ENCODE measurements at places on chromosomes 2 and 18.

DNA sequence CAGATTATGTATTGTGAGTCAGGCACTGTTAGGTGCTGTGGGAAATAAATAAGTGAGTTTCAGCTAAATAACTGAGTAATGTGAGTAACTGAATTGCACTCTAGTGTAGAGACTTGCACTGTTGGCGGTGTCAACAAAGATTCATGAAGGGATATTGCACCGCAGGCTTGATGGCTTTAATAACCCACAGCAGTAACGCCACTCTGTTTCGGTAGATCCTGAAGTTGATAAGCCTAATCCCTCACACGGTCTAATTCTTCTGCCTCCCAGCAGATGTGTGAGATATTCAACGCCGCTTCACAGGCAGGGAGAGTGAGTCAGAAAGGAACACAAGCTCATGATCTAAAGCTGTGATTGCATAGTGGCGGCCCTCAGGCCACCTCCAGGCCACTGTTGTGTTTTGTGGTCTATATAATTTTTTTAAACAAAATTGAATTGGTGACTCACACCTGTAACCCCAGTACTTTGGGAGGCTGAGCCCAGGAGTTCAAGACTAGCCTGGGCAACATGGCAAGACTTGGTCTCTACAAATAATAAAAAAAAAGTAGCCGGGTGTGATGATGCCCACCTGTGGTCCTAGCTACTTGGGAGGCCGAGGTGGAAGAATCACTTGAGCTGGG is 94.3 kb downstream of the LIPG start:
- DNase-seq, result no peak

DNA sequence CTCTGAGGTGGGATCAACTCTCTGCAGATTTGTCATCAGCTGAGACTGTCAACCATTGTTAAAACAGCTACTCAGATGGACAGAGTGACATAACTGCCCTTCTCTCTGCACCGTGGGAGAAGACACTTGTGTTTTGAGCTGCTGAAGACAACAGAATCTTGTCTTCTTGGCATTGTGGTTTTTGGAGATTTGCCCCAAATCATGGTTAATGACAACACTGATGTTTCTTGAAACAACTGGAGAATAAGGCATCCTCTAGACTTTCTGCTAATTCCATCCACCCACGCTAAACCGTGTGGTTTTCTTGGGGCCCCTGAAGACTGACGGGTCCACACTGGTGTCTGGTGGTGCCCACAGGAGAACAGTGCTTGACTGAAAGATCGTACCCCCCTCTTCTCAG is 39.5 kb downstream of the SH3BP4 start:
- DNase-seq, result no peak

GRCh38 chr18:50268022-50268747 is 1.9 kb upstream of the CFAP53 start:
- no peak for DNase-seq

- DNase-seq, result peak; percentile 54
Observed at GRCh38 chr18:59988098-59988706, 88.4 kb downstream of the PMAIP1 start.

GRCh38 chr2:228709788-228710371 is 528.4 kb upstream of the SPHKAP start:
- no peak for DNase-seq

GRCh38 chr2:126921066-126921465 is 22.4 kb downstream of the TEX51 start:
- no peak for DNase-seq

- no peak for DNase-seq
Observed at GRCh38 chr2:144230448-144231085, 289.4 kb downstream of the ZEB2 start.

- DNase-seq, result no peak
Observed at GRCh38 chr2:113054066-113054465, 1.4 kb upstream of the IL36B start.

DNA sequence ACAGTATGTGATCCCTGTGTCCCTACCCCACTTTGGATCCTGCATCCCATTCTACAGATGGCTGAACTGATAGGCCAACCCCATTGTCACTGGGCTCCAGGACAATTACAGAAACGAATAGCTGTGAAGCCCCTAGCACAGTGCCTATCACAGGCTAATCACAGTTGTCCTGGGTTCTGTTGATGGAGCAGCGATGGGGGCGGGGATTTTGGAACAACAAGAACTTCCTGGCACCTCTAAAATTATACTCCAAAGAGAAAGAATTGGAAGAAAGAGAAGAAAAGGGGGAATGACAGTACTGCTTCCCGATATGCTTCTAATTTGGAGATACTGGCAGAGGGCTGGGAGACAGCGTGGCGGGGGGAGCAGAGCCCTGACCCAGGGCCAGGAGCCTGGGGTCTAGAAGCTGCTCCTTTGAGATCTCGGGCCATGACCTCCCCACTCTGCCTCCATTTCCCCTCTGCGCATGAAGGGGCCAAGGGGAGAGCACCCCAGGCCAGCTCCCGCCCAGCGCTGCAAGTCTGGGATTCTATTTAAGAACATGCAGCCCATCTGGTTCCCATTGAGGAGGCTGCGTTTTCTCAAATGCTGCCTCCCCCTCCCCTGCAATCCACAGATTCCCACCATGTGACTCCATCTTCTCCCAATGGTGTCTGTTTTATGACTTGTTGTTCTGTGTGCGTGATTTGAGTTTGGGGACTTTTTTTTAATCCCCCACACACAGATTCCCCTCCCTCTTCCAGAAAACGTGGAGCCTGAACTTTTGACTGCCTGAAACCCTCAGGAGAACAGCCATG is 202.7 kb downstream of the CYP26B1 start:
- no peak for DNase-seq

DNA sequence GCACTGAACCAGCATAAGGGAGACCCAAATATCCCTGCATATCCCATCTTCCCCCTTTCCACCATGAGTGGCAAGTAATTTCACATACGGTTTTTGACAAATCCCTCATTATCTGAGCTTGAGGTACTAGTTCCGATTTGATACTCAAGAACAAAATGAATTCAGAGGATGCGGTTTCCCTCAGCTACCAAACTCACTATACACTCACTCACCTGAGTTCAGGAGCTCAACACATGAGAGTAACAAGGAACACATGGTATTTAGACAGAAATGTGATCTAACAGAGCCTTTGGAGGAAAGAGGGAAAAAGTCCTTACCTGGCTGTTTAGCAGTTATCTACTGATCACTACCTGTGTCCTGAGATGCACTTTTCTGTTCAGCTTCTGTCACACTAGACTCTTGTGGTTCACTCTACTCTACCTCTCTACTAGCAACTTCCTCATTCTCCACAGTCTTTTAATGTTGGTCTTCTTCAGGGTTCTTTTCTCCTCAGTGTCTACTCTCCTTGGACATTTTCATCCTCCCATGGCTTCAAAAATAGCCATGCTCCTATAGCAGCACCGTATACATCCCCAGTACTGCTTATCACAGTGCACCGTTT is 25.1 kb downstream of the ASXL2 start:
- DNase-seq, result no peak

DNA sequence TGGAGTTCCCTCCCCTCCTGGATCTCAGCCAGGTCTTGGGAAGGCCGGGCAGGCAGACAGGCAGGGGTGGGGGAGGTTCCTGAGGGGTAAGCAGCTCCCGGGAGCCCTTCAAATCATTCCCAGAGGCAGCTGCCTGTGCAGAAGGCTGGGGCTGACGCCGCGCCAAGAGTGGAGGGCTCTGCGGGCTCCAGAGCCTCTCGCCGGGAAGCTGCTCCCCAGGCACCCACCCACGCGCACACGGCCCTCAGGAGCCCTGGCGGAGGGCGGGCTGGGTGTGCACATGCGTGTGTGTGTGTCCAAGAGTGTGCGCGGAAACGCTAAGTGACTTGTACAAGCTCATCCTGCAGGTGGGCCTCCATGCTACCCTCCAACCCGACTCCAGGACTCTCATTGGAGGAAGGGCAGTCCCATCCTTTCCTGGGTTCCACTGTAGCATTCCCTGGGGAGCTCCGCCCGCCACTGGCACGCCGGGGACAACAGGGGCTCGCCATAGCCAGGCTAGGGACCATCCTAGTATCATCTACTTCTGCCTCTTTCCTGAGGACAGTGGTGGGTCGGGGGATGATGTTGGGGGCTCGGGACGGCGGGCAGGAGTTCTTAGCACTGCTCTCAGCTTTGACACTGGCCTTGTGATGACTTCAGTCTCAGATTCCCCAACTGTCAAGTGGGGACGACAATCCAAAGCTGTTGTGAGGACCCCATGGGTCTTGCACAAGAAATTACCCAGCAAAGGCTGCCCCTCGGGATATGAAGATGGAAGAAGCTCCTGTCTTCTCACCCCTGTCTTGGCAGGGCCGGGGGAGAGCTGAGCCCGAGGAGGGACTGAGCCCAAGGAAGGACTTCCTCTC is 50.3 kb downstream of the INHBB start:
- peak; percentile 64 for DNase-seq

- no peak for DNase-seq
Observed at GRCh38 chr2:83851066-83851465, 608.0 kb downstream of the SUCLG1 start.

DNA sequence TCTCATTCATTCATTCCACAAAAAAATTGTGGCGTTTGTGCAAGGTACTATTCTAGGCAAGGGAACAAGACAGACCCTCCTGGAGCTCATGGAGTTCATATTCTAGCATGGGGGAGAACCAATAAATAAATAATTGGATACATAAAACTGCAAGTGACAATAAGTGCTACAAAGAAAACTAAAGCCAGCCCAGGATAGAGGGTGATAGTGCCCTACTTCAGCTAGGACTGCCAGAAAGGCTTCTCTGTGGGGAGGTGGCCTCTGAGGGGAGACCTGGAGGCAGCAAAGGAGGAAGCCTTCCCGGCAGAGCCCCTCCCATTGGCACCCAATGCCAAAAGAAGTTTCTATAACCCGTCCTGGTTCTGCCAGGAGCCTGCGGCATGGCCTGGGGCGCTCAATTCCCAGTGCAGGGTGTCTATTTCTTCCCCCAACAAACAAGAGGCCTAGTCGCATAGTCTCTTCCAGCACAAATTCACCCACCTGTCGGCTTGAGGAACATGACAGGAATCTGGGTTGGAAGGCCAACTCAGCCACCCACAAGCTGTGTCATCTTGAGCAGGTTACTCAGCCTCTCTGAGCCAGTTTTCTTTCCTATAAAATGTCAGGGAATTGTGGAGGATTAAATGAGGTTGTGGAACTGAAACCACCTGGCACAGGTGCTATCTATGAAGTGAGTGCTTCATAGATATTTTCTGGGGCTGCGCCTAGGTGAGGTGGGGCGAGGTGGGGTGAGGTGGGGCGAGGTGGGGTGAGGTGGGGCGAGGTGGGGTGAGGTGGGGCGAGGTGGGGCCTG is 94.3 kb downstream of the ZFP36L2 start:
- DNase-seq, result no peak

- DNase-seq, result no peak
Observed at GRCh38 chr2:102749938-102750337, 11.9 kb upstream of the TMEM182 start.

DNA sequence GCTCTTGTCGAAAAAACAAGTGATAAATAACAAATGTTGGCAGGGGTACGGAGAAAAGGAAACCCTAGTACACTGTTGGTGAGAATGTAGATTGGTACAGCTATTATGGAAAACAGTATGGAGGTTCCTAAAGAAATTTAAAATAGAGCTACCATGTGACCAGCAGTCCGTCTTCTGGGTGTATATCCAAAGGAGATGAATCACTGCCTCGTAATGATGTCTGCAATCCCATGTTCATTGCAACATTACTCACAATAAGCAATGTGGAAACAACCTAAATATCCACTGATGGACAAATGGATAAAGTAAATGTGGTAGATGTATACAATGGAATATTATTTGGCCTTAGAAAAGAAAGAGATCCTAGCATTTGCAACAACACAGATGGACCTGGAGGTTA is 50.6 kb downstream of the SLC16A14 start:
- no peak for DNase-seq

DNA sequence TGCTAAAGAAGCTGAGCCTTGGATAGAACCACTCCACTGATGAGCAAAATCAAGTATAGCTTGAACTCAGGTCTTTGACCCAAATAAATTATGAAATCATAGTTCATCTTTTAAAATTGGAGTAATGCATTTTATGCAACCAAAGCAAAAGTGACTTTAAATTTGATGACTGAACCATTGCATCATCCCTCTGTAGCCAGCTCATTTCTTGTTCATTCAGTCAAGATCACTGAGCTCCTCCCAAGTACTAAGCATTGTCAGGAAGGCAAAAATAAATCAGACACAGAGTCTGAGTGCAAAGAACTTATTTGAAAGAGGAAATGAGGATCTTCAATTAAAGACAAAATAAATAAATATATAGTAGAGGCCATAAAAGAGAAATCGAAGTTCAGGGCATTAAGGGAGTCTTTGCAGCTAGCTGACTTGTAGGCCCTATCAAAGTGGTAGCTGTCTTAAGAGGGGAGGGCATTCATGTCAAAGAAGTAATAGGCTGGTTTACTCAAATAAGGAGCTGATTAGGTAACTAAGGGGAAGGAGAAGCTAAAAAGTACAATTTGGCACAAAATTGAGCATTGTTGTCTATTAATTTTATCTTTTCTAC is 411.8 kb downstream of the MTX2 start:
- DNase-seq, result no peak

GRCh38 chr2:18976168-18976961 is 382.1 kb downstream of the OSR1 start:
- DNase-seq, result peak; percentile 89

DNA sequence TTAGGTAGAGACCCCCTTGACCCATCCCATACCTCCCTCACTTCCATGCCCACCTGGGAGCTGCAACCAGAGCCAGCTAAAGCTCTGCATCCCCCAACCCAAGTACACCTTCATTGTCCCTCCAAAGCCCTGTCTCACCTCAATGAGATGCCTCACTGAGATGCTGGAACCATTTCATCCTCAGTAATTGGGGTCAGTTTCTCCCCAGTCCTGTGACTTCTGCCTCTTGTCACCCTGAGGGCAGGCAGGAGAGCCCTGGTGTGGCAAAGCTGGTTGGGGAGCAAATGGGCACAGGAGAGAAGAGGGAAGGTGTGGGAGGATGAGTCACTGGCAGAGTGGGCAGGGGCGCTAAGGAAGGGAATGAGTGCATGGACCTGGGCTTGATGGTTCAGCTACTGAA is 27.9 kb upstream of the NT5DC4 start:
- DNase-seq, result no peak

DNA sequence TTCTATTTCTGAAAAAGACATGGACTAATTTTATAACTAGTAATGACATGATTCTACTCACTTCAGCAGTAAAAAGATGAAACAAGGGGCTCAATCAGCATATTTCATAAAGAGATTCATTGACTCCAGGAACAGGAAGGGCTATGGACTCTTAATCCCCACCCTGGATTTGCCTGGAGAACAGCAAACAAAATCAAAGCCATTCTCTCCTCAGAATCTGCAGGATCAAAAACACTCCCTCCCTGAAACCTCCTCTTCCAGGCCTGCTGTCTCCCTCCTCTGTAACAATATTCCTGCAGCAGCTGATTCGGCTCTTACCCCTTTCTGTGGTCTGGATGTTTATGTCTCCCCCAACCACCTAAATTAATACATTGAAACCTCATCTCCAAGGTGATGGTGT is 57.0 kb downstream of the ZC3H8 start:
- DNase-seq, result no peak

GRCh38 chr2:20487392-20488174 is 40.7 kb downstream of the RHOB start:
- no peak for DNase-seq

GRCh38 chr2:84458551-84459017 is 496 bp downstream of the SUCLG1 start:
- no peak for DNase-seq

Measured in NCI-H1092 treated with DMSO at 0.1 percent for 48 hours (cell line).